ENCODE measurements at places on chromosomes 4 and X.
A peak's percentile ranks its signal among the peaks of the same experiment; 100 is the strongest.

GRCh38 chr4:38894322-38894982 is 26.8 kb downstream of the FAM114A1 start:
- no peak overlapping the region for H3K27ac ChIP-seq
- H3K4me3 ChIP-seq = no peak overlapping the region
- peaks cover 2% of the 10 kb centered on the region for H3K36me3 ChIP-seq
- no peak for DNase-seq

DNA sequence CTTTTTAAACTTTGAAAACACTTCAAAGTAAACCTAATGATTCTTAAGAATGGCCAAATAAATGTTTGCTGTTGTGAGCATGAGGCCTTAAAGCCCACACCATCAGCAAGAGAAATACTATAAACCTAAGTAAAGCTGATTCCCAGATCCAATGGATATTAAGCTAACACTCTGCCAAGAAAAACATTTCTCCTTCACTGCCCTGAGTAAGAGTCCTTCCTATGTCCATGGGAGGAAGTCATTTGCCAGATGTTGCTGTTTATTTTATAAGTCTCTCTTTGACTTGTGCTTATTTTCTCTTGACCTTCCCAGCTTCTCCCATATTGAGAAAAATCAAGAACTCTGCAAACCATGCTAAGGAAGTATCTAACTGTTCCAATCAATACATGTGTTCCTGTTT is 154.3 kb upstream of the EDNRA start:
- H3K27ac ChIP-seq = no peak overlapping the region
- H3K36me3 ChIP-seq = no peaks in the 10 kb centered on the region
- DNase-seq = no peak
- no peak overlapping the region for H3K4me3 ChIP-seq
- peaks cover 6% of the 10 kb centered on the region for H3K27me3 ChIP-seq
- no peaks in the 10 kb centered on the region for H3K4me1 ChIP-seq

GRCh38 chr4:186723292-186724057 is at the start of gene FAT1:
TSS of gene FAT1 (minus strand) at chr4:186723856. CDS start at chr4:186709827, 14,029 bp downstream.
- H3K4me3 ChIP-seq = peak within 1 kb of the TSS; percentile 15
- peaks cover 31% of the 10 kb centered on the region for H3K27me3 ChIP-seq
- H3K27ac ChIP-seq = no peak within 1 kb of the TSS
- peaks cover 5% of the 10 kb centered on the region for H3K4me1 ChIP-seq
- no peak for DNase-seq
- peaks cover 3% of the 10 kb centered on the region for H3K36me3 ChIP-seq

- H3K4me3 ChIP-seq = no peak overlapping the region
- no peak overlapping the region for H3K27ac ChIP-seq
- H3K4me1 ChIP-seq = no peaks in the 10 kb centered on the region
- H3K36me3 ChIP-seq = peaks cover 5% of the 10 kb centered on the region
These were observed 52.9 kb downstream of the CRMP1 start for GRCh38 chr4:5839751-5840674.

GRCh38 chr4:72569719-72570235 is 756 bp upstream of the ADAMTS3 start:
- no peak overlapping the region for H3K4me3 ChIP-seq
- H3K4me1 ChIP-seq = peaks cover 6% of the 10 kb centered on the region
- H3K36me3 ChIP-seq = no peaks in the 10 kb centered on the region
- DNase-seq = no peak
- H3K27me3 ChIP-seq = peaks cover 46% of the 10 kb centered on the region

DNA sequence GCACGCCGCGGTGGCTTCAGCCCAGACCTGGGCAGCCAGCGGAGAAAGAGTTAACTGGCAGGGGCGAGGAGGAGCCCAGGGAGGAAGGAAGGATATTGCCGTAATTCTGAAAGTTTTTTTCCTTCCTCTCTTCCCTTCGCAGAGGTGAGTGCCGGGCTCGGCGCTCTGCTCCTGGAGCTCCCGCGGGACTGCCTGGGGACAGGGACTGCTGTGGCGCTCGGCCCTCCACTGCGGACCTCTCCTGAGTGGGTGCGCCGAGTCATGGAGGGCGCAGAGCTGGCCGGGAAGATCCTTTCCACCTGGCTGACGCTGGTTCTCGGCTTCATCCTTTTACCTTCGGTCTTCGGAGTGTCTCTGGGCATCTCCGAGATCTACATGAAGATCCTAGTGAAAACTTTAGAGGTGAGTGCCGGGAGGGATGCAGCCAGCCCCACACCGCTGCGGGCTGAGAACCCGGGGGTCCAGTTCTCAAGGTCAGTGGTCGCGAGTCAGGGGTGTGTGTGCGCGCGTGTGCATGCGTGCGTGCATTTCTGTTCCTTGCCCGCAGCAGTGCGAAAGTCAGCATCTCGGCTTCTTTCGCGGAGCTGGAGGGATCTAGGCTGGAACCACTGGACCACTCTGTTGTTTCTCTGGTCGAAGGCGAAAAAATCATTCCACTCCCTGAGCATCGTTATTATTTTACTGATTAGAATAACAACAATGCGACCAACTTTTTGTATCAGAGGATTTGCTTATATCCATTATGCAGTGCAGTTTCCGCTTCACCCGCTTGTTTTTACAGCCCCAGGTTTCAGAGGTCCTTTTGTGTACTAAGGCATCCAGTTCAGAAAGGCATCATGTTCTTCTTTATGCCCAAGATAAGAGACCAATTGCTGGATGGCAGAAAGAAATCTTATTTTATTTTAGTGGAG is 709 bp downstream of the GPAT3 start:
- peaks cover 4% of the 10 kb centered on the region for H3K27me3 ChIP-seq
- H3K4me1 ChIP-seq = peaks cover 27% of the 10 kb centered on the region
- peak overlapping the region; percentile 99 for H3K4me3 ChIP-seq
- DNase-seq = no peak
- H3K27ac ChIP-seq = peak overlapping the region; percentile 92
- peaks cover 2% of the 10 kb centered on the region for H3K36me3 ChIP-seq

DNA sequence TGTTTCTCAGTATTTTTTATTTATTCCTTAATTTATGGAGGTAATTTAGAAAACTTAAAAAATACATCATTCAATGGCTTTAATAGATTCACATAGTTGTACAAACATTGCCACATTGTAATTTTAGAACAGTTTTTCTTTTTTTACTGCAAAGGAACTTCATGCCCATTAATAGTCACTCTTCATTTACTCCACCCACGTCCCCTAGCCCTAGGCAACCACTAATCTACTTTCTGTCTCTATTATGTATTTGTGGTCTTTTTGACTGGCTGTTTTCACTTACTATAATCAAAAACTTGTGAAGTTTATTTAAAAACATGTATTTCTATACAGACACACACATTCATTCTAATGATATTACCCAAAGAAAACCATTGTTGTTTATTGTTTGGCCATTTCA is 664.8 kb downstream of the GRID2 start:
- H3K27ac ChIP-seq = no peak overlapping the region
- no peaks in the 10 kb centered on the region for H3K4me1 ChIP-seq
- H3K36me3 ChIP-seq = no peaks in the 10 kb centered on the region

- H3K27me3 ChIP-seq = peaks cover 26% of the 10 kb centered on the region
- peaks cover 2% of the 10 kb centered on the region for H3K4me1 ChIP-seq
- DNase-seq = no peak
- no peak overlapping the region for H3K27ac ChIP-seq
- H3K4me3 ChIP-seq = no peak overlapping the region
- no peaks in the 10 kb centered on the region for H3K36me3 ChIP-seq
These were observed 28.5 kb upstream of the FGF2 start for GRCh38 chr4:122798101-122798500.

- no peak for DNase-seq
- no peaks in the 10 kb centered on the region for H3K4me1 ChIP-seq
- H3K4me3 ChIP-seq = no peak overlapping the region
- H3K27me3 ChIP-seq = no peaks in the 10 kb centered on the region
- no peak overlapping the region for H3K27ac ChIP-seq
- H3K36me3 ChIP-seq = no peaks in the 10 kb centered on the region
These were observed 2618.6 kb downstream of the ARAP2 start for GRCh38 chr4:33625748-33626147.

DNA sequence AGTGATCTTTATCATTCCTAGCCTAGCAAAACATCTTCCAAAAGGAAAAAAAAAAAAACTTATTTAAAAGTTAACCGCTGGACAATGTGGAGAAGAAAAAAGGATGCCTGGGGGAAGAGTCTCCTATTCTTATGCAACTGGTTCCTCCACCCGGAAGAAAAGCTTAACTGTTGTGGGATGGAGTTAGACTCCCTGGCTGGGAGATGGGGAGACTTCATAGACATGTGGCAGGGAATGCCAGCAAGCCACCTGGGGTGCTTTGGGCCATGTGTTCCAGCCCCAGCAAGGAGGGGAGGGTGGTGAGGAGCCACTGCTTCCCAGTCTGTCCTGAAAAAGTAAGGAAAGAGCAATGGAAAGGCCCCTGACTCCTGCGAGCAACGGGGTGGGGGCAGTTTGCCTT is 119.4 kb upstream of the SPIN4 start:
- no peak for DNase-seq
- no peak overlapping the region for H3K4me3 ChIP-seq
- no peaks in the 10 kb centered on the region for H3K27me3 ChIP-seq
- no peaks in the 10 kb centered on the region for H3K4me1 ChIP-seq

DNA sequence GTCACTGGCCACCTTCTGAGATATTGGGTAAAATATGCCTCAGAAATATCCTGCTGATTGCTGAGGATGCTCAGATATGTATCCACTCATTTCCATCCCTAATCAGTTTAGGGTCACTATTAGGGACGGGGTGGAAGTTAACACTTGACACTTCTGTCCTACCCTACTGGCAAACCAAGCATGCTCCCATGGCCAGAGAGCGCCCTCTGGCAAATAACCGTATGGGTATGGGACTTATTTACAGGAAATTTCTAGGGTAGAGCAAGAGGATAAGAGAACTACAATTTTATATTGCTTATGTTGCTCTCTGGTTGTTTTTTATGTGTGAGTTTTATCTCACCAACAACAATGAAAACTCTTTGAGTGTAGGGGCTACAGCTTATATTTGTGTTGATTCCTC is 86.8 kb upstream of the TSPAN7 start:
- no peak overlapping the region for H3K4me3 ChIP-seq
- H3K36me3 ChIP-seq = no peaks in the 10 kb centered on the region
- H3K27ac ChIP-seq = no peak overlapping the region
- DNase-seq = no peak
- no peaks in the 10 kb centered on the region for H3K4me1 ChIP-seq

DNA sequence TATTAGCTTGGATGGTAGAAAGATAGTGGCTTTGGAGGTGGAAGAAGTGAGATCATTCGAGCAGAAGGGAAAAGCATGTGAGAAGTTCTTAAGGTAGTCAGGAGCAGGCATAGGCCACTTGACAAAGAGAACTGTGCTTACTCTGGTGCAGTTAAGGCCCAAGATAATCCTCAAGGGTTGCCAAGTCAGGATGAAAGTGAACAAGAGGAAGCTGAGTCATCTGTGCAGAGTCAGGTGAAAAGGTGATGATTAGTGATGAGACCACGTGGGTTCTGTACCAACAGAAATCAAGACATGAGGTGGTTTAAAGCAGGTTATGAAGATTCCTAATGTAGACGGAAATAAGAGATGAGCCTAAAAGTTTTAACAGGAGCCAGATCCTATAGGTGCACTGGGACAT is 369.8 kb downstream of the DTHD1 start:
- H3K27ac ChIP-seq = no peak overlapping the region
- H3K4me3 ChIP-seq = no peak overlapping the region
- H3K27me3 ChIP-seq = peaks cover 11% of the 10 kb centered on the region
- no peak for DNase-seq

DNA sequence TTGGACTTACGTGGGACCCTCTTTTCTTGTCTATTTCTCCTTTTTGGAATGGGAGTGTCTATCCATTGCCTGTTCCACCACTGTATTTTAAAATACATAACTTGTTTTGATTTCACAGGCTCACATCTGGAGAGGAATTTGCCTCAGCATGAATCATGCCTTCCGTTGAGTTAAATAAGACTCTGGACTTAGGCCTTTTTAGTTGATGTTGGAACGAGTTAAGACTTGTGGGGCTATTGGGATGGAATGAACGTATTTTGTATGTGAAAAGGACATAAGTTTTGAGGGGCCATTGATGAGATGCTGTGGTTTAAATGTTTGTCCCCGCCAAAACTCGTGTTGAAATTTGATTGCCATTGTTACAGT is 66.2 kb downstream of the BEX3 start:
- H3K36me3 ChIP-seq = no peaks in the 10 kb centered on the region
- H3K27me3 ChIP-seq = no peaks in the 10 kb centered on the region
- no peaks in the 10 kb centered on the region for H3K4me1 ChIP-seq
- no peak overlapping the region for H3K27ac ChIP-seq
- no peak for DNase-seq
